ENCODE measurements at places on chromosomes 6 and 20.

DNA sequence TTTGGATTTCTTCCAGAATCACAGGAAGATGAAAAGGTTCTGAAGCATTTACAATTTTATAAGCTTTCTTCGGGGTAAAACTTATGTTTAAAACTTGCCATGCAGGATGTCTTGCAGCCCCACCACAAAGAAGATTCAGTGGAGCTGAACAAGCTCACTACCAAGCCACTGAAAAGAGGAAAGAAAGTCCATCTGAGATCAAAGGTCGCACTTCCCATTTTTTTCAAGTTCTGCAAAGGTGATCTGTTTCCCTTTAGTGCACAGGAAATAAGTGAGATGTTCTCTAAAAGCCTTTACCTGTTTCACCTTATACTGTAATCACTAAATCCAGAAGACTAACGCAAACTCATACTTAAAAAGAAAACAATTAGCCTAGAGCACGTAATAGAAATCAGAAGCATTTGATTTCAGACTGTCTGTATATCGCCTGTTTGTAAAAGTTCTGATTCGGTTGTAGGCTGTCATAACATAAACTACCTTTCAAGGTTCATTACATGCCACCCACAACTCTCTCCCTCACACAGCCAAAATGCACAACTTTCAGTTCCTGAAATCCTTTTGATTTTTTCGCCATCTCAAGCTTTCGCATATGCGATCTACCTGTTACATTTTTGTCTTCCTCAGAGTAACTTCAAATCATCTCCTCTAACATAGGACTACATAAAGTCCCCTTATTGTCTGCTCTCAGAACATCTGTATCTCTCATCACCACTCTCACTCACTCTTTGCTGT is 1.8 kb downstream of the ECHDC1 start:
- DNase-seq, result no peak

DNA sequence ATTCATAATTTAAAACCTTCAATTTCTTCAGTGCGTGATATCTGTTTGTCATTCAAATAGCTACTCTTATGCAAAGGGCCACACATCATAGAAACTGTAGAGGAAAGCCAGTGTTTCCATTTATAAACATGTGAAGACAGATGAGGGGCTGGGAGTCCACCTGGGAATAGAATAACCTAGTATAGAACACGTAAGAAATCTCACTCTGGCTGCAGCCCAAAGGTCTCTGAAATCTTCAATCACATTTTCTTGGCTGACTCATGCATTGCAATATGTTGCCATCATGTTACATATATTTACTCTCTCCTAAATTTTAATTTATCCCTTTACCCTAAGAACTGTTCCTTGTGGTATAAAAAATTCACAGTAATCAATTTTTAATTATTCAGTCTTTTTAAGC is 123.2 kb downstream of the ELOVL4 start:
- DNase-seq, result no peak

DNA sequence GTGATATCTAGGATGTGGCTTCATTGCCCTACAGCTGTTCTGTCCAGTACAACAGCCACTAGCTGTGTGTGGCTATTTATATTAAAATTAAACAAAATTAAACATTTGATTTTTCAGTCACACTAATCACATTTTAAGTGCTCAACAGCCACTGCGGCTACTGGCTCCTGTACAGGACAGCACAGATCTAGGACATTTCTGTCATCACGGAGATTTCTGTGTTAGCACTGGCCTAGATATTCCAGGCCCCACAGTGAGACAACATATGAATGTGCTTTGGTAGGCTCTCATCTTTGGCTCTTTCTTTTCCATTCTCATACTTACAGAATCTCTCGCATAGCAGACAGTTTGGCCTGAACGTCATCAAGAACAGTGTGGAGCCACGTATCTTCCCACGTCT is 48.4 kb upstream of the ZBTB24 start:
- no peak for DNase-seq

GRCh38 chr6:41502917-41503671 is 43.1 kb upstream of the FOXP4 start:
- DNase-seq, result peak; percentile 34

GRCh38 chr6:33677143-33677660 is 34.3 kb downstream of the UQCC2 start:
- DNase-seq, result no peak

- DNase-seq, result no peak
Observed at GRCh38 chr6:111823831-111824607, 49.2 kb downstream of the FYN start.
